ENCODE measurements at places on chromosomes 12 and 14.

DNA sequence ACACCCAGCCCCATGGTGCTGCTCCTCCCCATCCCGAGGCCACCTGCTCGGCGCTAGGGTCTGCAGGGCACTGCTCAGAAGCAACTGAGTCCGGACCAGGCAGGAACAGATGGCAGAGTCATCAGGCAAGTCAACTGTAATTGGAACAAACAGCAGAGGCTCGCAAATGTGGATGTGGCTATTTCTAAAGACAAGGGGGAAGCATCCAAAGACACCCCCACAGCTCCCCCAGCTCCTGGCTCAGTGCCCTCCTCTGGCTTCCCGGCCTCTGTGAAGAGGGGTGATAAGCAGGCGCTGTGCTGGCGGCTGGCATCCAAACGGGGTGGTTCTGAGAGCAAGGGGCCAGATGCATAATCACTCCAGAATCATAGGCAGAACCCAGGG, 125.6 kb downstream of the PIWIL1 start:
- DNase-seq = no peak

DNA sequence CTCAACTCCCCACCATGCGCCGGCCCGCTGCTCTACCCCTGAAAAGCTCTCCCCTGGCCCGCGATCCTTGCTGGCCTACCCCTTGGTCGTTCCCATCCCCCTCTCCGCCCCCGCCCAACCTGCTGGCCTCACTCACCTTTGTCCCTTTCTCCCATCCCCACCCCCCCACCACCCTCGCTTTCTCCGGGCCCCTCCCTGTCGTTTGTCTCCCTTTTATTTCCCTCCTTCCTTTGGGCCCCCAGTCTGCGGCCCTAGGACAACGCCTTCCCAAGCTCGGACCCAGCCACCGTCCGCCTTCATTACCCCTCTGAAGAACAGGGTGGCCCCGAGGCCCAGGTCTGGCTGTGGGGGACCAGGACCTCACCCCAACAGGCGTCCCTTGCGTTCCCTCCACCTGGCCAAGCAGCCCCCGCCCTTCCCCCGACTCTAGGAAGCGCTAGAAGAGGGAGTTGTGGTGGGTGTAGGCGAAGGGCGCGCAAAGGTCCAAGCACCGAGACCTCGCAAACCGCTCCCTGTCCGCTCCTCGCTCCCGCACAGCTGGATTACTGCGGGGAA, 6.9 kb upstream of the SLC7A7 start:
- DNase-seq = no peak

DNA sequence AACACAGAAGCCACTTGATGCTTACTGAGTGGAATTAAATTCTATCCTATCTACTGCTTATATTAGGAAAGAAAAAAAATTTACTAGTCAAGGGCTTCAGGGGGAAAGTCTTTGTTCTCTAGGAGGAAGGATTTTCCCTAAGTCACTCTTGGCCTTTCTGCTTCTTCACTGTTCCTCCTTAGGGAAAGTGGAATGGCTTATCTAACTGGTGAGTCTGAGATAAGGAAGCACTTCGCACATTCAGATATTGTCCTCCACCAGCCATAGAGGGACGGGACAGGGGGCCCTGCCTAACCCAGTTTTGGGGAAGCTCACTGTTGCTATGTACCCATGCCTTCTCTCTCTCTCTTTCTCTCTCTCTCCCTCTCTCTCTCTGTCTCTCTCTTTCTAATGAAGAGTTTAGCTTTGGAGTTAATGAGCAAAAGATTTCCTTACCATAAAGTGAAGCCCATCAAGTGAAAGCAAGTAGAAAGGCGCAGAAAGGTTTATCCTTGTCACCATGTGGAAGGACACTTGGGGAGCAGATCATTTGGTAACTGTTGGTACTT, 450.6 kb downstream of the ZFP36L1 start:
- DNase-seq = no peak

- no peak for DNase-seq
These were observed at the start of gene AKAP6 for GRCh38 chr14:32329146-32329545. AKAP6 (plus strand) TSS chr14:32329298; CDS start chr14:32433494, 104,196 bp downstream.

DNA sequence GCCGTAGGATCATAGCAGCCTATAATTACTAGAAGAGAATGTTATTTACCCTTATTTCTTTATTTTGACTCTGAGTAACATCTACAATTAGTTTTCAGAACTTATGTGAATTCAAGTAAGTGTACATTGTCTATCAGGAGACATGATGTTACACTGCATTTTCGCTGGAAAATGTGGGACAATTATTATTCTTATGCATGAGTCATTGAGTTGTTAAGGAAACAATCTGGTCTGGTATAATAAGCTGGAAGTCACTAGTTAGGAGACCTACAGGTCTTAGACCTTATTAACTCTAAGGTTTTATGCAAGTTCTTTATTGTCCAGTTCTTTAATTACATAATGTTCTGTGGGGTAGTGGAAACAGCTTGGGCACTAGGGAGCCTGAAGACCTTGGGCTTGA, 5.8 kb downstream of the KTN1 start:
- no peak for DNase-seq

DNA sequence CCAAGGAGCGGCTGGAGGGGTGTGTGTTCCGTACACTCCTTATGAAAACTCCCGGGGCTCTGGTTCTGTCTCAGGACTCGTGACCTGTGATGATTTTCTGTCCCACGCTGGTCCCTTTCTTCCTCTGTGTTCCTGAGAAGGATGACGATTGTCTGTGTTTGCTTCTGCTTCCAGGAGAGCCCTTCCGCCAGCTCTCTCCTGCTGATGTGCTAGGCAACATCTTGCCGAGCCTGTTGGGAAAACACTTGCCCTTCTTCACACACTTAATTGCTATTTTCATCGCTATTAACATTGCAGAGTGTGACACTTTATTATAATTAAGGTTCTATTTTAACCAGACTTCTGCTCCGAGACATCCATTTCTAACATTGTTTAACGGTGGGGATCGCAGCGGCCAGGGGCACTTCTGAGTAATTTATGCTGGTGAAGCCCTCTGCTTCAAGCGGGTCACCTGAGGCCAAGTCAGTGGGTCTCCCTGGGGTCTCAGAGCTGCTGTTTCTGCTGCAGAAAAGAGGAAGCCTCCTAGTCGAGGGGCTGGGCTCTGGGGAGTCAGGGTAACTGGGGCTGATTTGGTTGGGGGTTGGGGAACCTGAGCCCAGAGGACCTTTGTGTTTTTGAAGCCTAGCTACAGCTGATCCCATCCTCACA, 88.6 kb downstream of the PRMT8 start:
- no peak for DNase-seq

DNA sequence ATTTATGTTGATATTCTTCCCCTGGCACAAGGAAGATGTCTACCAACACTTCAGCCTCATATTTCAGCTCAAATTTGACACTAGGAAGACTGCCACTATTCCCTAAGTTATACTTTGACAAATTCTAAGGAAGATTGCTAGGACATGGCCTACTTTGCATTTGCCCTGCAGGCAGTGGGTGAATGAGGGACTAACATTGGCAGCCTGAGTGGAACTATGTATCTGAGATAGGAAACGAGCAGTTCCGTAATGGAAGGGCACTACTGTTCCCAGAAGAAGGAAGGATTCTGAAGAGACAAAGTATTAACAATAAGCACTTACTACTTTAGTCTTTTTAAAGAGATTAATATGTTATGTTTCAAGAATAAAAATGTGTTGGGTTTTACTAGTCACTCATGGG, 115.1 kb downstream of the SLC16A7 start:
- DNase-seq = no peak

- no peak for DNase-seq
These were observed 31.9 kb upstream of the FOS start for GRCh38 chr14:75246546-75247285.

DNA sequence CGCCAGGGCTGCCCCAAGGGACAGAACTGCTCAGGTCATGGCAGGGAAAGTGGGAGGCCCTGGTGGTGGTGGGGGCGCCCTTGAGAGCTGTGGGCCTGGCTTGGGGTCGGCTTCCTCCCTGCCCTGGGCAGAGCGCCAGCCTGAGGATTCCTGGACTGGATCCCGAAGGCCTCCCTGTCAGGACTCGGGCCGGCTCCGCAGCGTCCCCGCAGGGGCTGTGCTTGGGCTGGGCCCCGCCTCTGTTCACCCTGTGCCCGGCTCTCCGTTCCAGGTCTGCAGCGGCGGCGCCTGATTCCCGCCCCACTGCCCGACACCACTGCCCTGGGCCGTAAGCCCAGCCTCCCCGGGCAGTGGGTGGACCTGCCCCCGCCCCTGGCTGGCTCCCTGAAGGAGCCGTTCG, 39.9 kb downstream of the KIF26A start:
- no peak for DNase-seq

DNA sequence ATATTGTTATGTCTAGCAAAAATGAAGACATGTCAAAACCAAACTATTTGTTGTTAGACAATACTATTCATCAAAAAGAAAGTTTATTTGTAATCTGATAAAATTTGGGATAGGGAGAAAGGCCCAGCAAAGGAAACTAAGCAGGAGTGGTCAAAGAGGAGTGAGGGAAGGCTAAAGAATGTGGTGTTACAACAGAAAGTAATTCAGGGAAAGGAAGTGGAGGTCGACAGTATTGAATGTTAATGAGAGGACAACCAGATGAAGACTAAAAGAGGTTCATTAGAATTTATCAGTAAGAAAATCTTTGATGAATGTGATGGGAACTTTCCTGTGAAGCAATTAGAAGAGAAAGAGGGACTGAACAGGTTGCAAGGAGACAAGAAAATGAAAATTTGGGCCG, 33.9 kb downstream of the PLCZ1 start:
- DNase-seq = no peak

GRCh38 chr14:97077253-97077653, 280.1 kb downstream of the VRK1 start:
- DNase-seq = peak; percentile 17

- no peak for DNase-seq
These were observed 17.7 kb upstream of the SFSWAP start for GRCh38 chr12:131693149-131693548.

DNA sequence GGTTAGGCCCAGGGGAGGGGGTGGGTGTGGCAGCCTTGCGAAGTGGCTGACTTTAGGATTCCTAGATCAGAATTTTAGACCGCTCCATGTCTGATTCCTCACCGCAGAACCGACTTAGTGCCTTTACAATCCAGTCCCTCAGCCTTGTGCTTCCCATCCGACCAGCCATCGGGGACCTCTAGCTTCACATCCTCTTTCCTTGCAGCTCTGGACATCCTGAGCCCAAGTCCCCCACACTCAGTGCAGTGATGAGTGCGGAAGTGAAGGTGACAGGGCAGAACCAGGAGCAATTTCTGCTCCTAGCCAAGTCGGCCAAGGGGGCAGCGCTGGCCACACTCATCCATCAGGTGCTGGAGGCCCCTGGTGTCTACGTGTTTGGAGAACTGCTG, 557 bp downstream of the COPS7A start:
- DNase-seq = peak; percentile 33

DNA sequence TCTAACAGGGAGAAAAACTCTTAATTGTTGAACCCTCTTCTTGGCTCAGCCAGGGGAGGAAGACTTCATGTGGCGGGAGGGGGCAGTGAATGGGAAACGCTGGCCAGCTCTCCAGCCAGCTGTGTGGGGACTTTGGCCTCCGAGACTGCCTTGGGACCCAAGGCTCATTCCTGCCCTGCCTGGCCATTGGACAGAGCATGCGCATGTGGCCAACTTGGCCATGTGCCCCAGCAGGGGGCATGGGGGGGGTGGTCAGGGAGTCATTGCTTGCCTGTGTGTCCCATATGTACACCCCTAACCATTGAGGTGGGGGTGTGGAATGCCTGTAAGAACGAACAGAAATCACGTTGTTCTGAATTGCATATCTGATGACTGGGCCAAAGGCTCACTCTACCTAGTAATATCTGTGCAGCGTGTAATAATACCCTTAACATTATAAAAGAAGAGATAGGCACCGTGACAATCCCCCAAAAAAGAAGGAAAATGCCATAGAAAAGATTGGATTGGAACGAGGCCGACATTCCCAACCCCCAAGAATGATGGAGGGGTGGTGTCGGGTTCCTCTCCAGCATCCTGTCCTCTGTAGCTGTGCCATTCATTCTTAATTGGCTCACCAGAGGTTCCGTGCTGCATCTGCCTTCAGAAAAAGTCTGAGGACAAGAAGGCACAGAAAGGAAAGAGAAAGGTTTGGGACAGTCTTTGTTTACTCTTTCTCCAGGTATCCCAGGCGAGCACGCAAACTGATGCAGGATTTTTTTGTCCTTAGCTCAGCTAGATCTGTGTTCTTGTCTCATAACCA, 3.5 kb upstream of the FAR2 start:
- no peak for DNase-seq

DNA sequence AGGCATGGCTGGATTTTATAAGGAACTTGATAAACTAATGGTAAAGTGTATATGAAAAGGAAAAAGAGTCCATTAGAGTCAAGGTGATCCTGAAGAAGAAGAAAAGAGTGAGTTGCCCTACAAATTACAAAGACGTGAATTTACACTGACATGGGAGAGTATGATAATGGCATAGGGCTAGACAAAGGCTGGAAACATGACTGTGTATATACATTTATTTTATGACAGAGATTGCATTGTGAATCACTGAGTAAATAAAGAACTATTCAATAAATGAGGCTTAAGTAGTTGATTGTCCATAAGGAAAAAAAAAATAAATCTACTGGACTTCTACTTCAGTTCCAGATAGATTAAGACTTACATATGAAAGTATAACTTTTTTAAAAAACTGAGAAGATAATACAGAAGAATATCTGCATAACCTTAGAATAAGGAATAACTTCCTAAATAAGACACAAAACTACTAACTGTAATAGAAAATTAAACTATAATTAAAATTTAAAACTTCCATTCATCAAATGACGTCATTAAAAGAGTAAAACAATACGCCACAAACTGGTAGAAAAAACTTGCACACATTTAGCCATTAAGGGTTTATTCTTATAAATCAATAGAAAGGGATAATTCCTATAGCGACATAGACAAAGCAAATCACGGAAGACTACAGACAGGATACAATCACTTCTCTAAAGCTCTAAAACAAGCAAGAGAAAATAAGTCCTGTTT, 278.5 kb downstream of the NOVA1 start:
- DNase-seq = no peak

- no peak for DNase-seq
These were observed 192.2 kb downstream of the PRKD1 start for GRCh38 chr14:29735459-29735858.
